ENCODE measurements at places on chromosomes 3 and 15.

GRCh38 chr15:80929225-80929624, 60.4 kb downstream of the MESD start:
- no peak for DNase-seq

DNA sequence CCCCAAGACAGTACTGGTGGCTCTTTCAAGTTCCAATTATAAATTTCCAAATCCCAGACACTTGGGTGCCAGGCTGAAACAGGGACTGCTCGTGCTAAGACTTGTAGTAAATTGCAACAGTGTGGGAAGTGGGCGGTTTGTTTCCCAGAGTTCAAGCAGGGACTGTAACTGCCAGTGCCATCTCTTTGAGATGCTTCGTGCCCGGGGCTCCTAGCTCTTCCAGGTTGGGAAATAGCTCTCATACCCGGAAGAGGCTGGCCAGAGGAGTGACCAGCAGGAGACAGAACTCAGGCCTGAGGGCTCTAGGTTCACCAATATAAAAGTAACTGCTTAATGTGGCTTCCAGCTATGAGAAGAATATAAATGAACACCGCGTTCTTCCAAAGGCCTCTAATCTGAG, 54.0 kb upstream of the NEO1 start:
- no peak for DNase-seq

GRCh38 chr3:184250167-184250828, 826 bp downstream of the EEF1AKMT4 start:
- peak; percentile 89 for DNase-seq

DNA sequence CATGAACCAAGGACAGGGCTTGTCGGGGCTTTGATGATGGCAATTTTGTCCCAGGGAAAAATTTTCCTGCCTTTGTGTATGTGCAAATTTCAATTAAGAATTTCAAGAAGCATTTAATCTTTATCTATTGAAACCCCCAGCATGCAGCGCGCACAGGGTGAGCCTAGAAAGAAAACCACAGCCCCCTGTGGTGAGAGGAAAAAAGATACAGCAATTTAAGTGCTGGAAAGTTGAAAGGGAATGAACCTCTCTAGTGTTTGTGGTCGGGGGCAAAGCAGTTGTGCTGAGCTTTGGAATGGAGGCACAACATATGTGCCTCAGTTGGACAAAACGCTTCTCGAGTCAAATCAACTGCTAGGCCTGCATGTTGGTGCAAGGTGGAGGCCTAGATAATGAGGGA, 111.8 kb upstream of the C15orf61 start:
- no peak for DNase-seq

GRCh38 chr3:50484722-50485121, 18.7 kb downstream of the CACNA2D2 start:
- DNase-seq: no peak

DNA sequence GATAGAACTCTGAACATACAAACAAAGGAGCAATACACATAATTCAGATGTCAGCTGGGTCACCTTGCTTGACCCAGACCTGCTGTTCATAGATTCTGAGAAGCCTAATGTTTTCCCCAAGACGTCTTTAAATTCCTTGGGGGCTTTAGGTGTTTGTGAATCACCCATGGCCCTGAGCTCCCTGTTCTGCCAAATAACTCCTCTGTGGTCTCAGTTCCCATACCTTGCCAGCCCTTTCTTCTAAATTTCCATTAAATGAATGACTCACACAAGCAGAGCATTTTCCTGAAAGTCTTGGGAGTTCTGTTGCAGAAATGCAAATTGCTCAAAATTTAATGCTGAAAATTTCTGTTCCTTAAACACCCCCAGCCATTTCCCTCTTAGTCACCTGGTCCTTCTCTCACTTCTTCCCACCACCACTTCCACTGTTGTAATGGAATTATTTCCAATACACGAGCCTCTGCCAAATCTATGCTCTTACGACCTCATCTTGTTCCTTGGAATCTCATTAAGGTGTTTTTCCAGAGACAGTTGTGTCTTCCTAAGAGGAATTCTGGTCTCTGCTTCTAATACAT, 33.4 kb upstream of the PSMD6 start:
- DNase-seq: no peak

GRCh38 chr3:124786511-124787241, 56.4 kb downstream of the UMPS start:
- DNase-seq: peak; percentile 42

- no peak for DNase-seq
Measured at GRCh38 chr3:33174095-33174494, 44.5 kb downstream of the SUSD5 start.

DNA sequence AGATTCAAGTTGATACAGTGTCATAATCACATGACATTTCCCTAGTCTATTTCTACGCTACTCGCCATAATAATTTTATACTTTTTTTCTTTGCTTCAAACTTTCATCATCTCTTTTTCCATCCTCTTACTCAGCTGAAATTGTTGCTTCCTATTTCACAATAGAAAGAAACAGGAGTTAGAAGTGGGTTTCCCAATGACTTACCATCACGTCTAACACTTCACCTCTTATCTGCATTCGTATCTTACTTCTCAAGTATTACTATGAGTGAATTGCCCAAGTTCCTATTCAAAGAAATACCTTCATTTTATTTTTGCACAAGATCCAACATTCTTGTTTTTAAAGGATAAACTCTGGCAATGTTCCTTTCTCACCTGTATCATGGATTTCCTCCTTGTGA, 1539.9 kb downstream of the SI start:
- DNase-seq: no peak

DNA sequence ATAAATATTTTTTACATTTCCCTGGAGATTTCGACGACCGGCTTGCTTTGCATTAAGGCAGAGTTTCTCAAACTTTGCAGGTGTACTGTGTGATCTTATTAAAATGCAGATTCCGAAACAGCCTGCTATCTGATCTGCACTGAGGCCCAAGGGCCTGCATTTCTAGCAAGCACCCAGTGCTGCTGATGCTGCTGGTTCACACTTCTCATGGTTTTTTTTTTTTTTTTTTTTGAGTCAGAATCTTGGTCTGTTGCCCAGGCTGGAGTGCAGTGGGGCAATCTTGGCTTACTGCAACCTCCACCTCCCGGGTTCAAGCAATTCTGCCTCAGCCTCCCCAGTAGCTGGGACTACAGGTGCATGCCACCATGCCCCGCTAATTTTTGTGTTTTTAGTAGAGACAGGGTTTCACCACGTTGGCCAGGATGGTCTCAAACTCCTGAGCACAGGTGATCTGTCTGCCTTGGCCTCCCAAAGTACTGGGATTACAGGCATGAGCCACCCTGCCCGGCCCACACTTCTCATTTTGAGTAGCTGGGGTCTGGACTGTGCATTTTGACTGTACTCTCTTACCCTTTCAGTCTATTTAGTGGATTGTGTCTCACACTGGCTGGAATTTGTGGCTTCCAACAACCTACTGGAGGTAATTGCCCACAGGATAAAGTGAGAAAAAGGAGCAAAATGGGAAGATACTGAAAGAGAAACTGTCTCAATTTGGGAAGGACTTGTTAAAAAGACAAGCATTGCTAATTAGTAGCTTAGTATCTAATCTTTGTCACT, 94.1 kb downstream of the ITPR1 start:
- no peak for DNase-seq

DNA sequence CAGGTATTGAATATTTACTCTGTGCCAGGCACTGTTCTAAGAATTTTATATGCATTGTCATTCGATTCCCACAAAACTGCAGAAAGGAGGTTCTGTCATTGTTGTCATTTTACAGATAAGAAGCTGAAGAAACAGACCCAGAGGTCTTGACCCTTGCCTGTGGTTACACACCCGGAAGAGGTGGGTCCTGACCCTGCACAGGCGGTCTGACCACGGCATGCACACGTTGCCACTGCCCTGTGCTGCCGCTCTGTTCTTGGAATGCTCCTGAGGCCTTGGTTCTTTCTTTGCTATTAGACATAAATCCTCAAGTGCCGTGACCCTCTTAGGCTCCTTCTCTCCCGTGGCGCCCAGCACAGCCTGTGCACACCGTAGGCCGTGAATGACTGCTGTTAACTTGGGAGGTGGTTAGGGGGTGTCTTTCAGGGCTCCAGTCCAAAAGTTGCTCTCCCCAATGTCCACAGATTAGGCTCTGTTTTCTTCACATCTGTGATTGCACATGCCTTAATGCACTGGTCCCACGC, 74.1 kb upstream of the PLXNA1 start:
- DNase-seq: no peak

DNA sequence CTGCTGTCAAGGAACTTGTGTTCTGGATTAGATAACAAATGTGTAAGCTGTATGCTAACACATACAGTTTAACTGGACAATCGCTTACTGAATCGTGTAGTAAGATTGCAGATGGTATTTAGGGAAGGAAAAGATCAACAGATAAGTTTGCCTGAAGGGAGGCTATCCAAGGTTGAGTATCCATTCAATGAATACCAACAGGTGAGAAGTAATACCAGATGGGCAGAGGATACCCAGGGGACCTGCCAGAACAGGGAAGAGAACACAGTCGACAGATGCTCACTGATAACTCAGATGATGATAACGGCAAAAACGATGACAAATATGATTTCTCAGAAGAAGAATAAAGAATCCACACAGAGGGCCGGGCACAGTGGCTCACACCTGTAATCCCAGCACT, 3.2 kb upstream of the UACA start:
- DNase-seq: no peak

GRCh38 chr15:77783636-77784035, 150.9 kb upstream of the LINGO1 start:
- no peak for DNase-seq

All from kidney (tissue), 22 donors.